Left lobe of liver (tissue), 2 donors: ENCODE measurements at places on chromosomes 2 and 18. TPM values are rescaled to one million over a fixed set of nuclear protein-coding genes. Genes with fewer than 3 reads are reported as not detected.

DNA sequence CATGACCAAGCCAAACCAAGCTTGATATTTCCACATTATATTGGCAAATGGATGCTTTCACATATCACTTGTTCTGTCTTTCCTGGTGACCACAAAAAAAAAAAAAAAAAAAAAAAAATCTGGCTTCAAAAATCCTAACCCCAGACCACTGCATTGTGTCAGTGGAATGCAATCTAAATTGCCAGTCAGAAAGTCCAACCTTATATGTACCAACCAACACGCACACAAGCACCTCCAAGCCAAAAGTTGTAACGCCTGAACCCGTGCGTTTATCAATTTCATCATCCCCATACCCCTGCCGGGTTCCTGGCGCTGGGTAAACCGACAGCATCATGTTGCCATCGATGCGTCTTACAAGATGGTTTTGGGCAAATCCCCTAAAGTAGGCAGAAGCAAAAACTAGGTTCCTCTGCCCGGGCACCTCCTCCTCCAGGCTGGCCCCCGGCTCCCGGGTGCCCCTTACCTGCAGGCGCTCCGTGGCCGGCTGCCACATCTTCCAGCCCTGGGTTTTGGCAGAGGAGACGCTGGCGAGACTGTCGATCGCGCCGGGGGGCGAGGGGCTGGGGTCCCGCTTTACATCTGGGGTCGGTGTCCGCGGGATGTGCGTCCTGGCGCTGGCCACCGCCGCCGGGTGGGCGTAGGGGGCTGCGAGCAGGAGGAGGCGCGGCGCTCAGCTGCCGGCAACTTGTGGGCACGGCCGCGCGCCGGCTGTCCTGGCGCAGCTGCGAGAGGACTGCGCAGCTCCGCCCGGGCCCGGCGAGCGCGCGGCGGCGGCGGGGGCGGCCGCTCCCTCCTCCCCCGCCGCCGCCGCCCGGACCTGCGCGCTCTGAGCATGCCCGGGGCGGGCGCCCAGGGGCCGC is at the start of gene PID1:
TSS of gene PID1 (minus strand) at position 737 of the 860 bp plus-strand sequence. CDS start at position 493, 244 bp downstream.
- DNase-seq = peak; percentile 71

TAF4B gene
- 0.20 TPM for total RNA-seq

GLI2 gene
- total RNA-seq = 0.30 TPM

- DNase-seq = no peak
Measured at GRCh38 chr2:117832905-117833613, 18.6 kb downstream of the DDX18 start.

- no peak for DNase-seq
Measured at GRCh38 chr2:10202131-10202665, 79.7 kb downstream of the RRM2 start.

DYNC1I2 gene
- total RNA-seq = 16.9 TPM

DNA sequence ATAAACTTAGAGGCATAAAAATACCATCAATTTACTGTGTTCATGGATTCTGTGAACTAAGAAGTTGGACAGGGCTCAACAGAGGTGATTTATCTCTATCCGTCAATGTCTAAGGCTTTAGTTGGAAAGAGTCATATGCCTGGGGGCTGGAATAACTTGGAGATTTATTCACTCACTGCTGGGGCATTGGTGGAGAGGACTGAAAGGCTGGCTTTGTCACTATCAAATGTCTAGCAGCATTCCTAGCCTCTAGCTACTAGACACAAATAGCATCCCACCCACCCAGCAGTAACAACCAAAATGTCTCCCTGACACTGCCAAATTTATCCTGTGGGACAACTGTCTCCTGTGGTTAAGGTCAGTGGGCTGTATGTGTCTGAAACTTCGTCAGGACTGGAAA is 71.0 kb downstream of the EVA1A start:
- DNase-seq = no peak
